ENCODE measurements at places on chromosomes 12 and 14.

DNA sequence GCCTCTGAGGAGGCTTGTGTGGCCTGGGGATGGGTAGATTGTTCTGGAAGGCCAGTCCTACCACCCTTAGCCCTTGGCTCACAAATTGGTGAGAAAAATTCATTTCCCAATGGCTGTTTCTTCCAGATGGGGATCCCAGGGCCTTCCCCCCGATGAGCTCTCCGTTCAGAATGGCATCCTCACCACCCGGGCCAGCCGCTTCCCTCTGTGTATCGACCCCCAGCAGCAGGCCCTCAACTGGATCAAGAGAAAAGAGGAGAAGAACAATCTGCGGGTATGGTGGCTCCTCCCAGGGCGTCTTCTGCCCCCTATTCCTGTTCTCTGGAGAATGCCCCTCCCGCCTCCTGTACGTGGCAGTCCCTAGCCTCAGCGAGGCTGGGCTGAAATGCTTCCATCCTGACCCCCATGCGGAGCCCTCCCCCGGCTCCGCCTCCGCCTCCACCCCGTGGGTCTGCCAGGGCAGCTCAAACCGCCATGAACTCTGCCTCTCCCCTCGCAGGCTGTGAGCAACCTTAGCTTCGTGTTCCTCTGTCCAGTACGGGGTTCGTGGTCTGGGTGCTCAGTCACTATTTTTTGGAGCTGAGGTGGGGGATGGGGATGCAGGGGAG, 57.8 kb downstream of the CCDC92 start:
- no peaks in the 10 kb centered on the region for H3K4me1 ChIP-seq
- no peaks in the 10 kb centered on the region for H3K36me3 ChIP-seq
- DNase-seq, result no peak
- no peak overlapping the region for H3K4me3 ChIP-seq

DNA sequence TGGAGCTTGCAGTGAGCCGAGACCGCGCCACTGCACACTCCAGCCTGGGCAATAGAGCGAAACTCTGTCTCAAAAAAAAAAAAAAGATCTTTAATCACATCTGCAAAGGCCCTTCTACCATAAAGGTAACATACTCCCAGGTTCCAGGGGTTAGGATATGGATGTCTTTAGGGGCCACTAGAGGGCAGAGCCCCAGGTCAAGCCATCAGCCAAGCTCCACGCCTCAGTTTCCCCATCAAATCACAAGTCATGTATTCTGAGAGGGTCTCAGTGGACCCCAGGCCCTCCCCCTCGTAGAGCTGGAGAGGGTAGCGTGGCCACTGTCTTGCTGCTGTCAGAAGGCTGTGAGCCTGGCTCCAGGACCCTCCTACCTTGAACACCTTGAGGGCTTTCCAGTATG, 18.8 kb downstream of the SLC8B1 start:
- H3K27me3 ChIP-seq, result no peaks in the 10 kb centered on the region
- no peak for DNase-seq
- H3K4me3 ChIP-seq, result no peak overlapping the region
- no peak overlapping the region for H3K27ac ChIP-seq
- peaks cover 3% of the 10 kb centered on the region for H3K4me1 ChIP-seq
- H3K36me3 ChIP-seq, result no peaks in the 10 kb centered on the region

DNA sequence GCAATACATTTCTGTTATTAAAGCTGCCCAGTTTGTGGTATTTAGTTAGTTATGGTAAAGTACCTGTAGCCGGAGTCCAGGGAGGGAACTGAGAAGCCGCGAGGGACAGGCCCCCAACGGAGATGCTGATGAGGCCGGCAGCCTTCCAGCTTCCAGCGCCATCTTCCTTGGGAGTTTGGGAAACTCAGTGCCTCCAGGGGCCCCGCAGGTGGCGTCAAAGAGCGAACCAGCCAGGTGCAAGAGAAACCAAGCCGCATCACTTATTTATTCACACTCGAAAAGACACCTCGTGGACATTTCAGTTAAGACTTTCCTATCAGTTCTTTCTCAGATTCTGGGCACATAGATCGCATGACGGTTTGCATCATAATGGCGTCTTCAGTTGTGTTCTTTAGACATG, 216.6 kb downstream of the GLT1D1 start:
- no peaks in the 10 kb centered on the region for H3K36me3 ChIP-seq
- no peaks in the 10 kb centered on the region for H3K4me1 ChIP-seq
- no peak overlapping the region for H3K27ac ChIP-seq
- H3K4me3 ChIP-seq, result no peak overlapping the region
- DNase-seq, result peak; percentile 79

DNA sequence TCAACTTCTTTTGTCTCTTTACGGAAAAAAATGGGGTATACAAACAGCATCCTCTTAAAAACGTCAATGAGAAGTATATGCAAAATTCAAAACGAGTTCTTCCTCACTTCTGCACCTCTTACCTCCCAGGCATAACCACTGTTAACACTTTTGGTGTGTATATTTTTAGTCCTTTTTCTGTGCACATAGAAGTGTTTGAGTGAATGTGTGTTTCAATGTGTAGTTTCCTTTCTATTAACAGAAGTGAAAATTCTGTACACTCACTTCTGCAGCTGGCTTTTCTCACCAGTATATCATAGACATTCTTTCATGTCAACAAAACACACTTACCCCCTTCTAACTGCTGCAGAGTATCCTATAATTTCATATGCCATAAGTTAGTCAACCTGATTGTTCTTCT, 5.4 kb downstream of the UBR7 start:
- no peaks in the 10 kb centered on the region for H3K27me3 ChIP-seq
- no peak for DNase-seq
- H3K36me3 ChIP-seq, result peaks cover 16% of the 10 kb centered on the region
- H3K4me1 ChIP-seq, result peaks cover 6% of the 10 kb centered on the region

DNA sequence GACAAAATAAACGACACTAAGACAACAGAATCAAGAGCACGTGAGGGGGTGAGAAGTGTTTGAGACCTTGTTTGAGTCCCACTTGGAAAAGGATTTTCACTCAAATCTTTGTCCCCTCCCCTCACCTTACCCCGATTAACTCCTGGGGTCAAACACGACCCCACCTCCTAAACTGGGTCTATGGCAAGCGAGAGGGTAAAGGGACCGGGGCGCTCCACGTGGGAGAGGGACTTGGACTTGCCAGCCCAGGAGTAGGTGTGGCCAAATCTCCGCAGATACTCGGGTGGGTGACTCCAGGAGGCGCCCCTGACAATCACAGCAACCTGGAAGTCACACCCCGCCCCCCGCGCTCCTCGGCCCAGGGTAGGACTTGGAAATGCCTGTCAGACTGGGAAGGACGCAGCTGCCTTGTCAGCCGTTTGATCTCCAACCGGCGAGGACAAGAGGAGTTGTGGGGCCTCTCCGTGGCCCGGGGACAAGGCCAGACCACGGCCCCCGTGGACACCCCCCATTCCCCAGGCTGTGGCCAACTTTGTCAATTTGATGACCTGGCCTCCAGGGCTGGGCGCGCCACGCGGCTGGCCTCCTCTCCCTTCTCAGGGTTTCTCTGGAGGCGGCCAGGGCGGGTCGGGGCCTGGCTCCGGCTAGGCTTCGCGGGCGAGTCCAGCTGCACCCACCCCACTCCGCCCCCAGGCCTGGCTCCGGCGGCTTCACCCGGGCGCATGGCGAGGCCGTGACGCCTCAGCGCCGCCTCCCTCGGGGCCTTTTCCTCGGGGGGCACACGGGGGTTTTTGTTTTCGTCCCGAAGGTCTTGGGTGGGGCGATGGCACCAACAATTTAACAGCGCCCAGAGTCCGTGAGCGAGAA, 1.1 kb upstream of the BCL11B start:
- H3K36me3 ChIP-seq, result no peaks in the 10 kb centered on the region
- H3K4me3 ChIP-seq, result peak overlapping the region; percentile 64
- peak; percentile 89 for DNase-seq
- peaks cover 7% of the 10 kb centered on the region for H3K4me1 ChIP-seq
- H3K27ac ChIP-seq, result no peak overlapping the region
- peaks cover 7% of the 10 kb centered on the region for H3K27me3 ChIP-seq

- H3K36me3 ChIP-seq, result no peaks in the 10 kb centered on the region
- no peak overlapping the region for H3K27ac ChIP-seq
- no peaks in the 10 kb centered on the region for H3K4me1 ChIP-seq
- no peak for DNase-seq
- no peaks in the 10 kb centered on the region for H3K27me3 ChIP-seq
Measured at GRCh38 chr12:78767264-78767981, 97.2 kb upstream of the SYT1 start.

DNA sequence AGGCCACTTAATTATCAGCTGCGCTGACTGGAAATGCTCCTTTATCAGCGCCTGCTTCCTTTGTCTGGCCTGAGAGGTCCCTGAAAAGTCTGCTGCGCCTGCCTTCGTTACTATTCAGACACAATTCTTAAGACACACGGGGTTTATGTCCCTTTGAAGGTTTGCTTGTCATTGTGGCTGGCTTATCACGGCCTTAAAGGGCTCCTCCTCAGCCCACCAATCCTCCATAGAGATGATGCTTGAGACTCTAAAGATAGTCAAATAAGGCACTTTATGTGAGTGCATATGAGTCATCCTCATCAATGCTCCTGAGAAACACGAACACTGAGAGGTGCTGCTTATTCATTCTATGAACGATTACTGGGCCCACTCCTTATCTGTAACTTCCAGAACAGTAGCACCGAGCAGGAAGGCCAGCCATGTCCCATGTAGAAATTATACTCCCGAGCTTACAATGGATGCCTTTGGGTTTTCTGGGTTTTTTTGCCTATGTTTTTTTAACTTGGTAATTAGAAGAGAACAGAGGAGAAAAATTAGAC, 1268.2 kb upstream of the TMEM132C start:
- no peak overlapping the region for H3K27ac ChIP-seq
- no peak overlapping the region for H3K4me3 ChIP-seq
- H3K27me3 ChIP-seq, result no peaks in the 10 kb centered on the region
- DNase-seq, result no peak

GRCh38 chr12:48183876-48184548, 568 bp downstream of the CCDC184 start:
- H3K27me3 ChIP-seq, result peaks cover 35% of the 10 kb centered on the region
- DNase-seq, result peak; percentile 60
- peak overlapping the region; percentile 75 for H3K4me3 ChIP-seq
- H3K4me1 ChIP-seq, result peaks cover 20% of the 10 kb centered on the region
- H3K36me3 ChIP-seq, result no peaks in the 10 kb centered on the region

DNA sequence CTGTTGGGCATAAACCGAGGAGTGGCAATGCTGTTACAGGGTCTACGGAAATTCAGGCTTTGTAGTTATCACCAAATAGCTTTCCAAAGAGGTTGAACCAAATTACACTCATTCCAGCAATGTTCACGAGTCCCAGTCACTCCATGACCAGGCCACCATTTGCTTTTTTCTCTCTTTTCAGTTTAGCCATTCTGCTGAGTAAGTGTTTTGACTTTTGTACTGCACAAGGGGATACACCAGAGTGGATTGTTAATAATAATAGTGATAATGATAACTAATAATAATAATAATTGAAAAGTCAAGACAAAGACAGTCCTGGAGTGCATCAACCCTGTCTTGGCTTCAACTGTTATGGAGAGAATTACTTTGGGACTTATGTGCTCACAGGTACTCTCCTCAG, 343.5 kb downstream of the AACS start:
- no peaks in the 10 kb centered on the region for H3K27me3 ChIP-seq
- H3K36me3 ChIP-seq, result no peaks in the 10 kb centered on the region
- H3K4me3 ChIP-seq, result no peak overlapping the region
- H3K27ac ChIP-seq, result no peak overlapping the region

GRCh38 chr14:91310606-91311283, 66.2 kb upstream of the GPR68 start:
- H3K36me3 ChIP-seq, result peaks cover 33% of the 10 kb centered on the region
- DNase-seq, result no peak
- no peaks in the 10 kb centered on the region for H3K27me3 ChIP-seq
- H3K4me1 ChIP-seq, result peaks cover 7% of the 10 kb centered on the region

- no peaks in the 10 kb centered on the region for H3K4me1 ChIP-seq
- DNase-seq, result no peak
- H3K27ac ChIP-seq, result no peak overlapping the region
Measured at GRCh38 chr14:30287579-30288445, 271.1 kb upstream of the G2E3 start.

GRCh38 chr12:120874547-120875245, 29.5 kb downstream of the SPPL3 start:
- DNase-seq, result no peak
- no peak overlapping the region for H3K27ac ChIP-seq
- no peaks in the 10 kb centered on the region for H3K27me3 ChIP-seq
- no peak overlapping the region for H3K4me3 ChIP-seq
- H3K4me1 ChIP-seq, result no peaks in the 10 kb centered on the region
- no peaks in the 10 kb centered on the region for H3K36me3 ChIP-seq

- no peaks in the 10 kb centered on the region for H3K27me3 ChIP-seq
- no peaks in the 10 kb centered on the region for H3K4me1 ChIP-seq
- no peak overlapping the region for H3K27ac ChIP-seq
- peaks cover 29% of the 10 kb centered on the region for H3K36me3 ChIP-seq
- H3K4me3 ChIP-seq, result no peak overlapping the region
- no peak for DNase-seq
Measured at GRCh38 chr12:50706606-50707005, 57.3 kb upstream of the ATF1 start.

- peaks cover 11% of the 10 kb centered on the region for H3K4me1 ChIP-seq
- peaks cover 29% of the 10 kb centered on the region for H3K27me3 ChIP-seq
- no peak overlapping the region for H3K27ac ChIP-seq
- H3K4me3 ChIP-seq, result no peak overlapping the region
Measured at GRCh38 chr12:12788675-12789368, 3.4 kb downstream of the APOLD1 start.

DNA sequence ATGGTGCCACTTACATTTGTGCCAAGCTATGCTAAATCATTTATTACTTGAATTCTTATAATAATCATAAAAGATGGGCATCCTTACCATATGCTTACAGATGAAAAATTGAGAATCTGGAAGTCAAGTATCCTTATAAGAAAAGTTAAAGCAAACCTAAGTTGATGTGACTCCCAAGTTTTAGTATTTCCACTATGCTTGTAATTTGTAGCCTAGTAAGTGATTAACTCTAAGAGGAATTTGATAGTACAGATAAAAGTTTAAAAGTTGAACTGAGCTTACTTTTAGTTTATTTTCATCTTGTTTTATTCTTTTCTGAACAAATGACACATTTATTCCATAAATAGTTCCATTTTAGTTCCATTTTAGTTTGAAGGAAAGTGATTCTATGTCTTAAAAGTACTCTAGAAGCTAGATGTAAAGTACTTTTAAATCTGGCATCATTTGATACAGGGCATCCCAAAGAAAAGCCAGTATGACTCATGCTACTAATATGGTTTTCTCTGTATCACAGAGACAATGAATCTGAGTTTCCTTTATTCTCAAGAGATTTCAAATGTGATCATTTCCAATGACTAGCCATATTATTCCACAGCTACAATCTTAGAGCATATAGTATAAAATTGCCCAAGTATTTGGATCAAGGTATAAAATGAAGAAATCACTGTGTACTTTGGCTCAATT, 596.0 kb downstream of the SLC16A7 start:
- no peak for DNase-seq
- H3K27ac ChIP-seq, result no peak overlapping the region
- H3K27me3 ChIP-seq, result no peaks in the 10 kb centered on the region
- H3K4me3 ChIP-seq, result no peak overlapping the region

GRCh38 chr12:87127272-87127671, 871.1 kb upstream of the MGAT4C start:
- no peaks in the 10 kb centered on the region for H3K36me3 ChIP-seq
- H3K4me1 ChIP-seq, result no peaks in the 10 kb centered on the region
- H3K4me3 ChIP-seq, result no peak overlapping the region
- H3K27ac ChIP-seq, result no peak overlapping the region
- no peaks in the 10 kb centered on the region for H3K27me3 ChIP-seq

- no peak overlapping the region for H3K4me3 ChIP-seq
- no peaks in the 10 kb centered on the region for H3K4me1 ChIP-seq
- peaks cover 67% of the 10 kb centered on the region for H3K36me3 ChIP-seq
- no peak overlapping the region for H3K27ac ChIP-seq
- no peaks in the 10 kb centered on the region for H3K27me3 ChIP-seq
Measured at GRCh38 chr14:74290415-74290814, 12.3 kb downstream of the ABCD4 start.

All from H1 (cell line).